ENCODE measurements at places on chromosomes 5 and 9.

- DNase-seq: no peak
Observed at GRCh38 chr9:135494791-135495559, 5.5 kb upstream of the MRPS2 start.

- peak; percentile 96 for DNase-seq
Observed at GRCh38 chr5:144028058-144028457, 142.4 kb downstream of the YIPF5 start.

DNA sequence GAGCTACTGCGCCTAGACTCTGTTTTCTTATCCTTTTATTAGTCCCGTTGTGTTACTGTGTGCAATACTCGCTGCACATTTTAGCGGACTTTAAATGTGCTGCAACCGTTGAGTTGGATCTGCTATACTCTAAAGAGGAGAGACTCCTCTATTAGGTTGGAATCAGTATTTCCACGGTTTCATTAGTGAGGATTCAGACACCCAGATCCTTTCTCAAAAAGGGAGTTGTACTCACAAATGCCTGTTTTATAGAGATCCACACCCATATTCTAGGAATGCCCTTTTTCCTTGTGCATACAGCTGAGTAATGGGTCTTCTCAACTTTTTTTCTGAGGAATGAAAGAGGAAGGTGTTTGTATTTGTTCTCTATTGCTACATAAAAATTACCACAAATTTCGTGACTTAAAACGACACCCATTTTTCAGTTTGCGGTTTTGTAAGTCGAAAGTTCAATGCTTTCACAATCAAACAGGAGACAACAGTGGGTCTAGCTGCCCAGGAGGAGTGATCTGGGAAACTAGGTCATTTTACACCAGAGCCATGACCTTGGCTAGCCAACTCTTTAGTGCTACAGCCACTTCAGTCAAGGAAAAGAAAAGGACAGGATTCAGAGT, 52.8 kb upstream of the SLC44A1 start:
- DNase-seq: no peak

DNA sequence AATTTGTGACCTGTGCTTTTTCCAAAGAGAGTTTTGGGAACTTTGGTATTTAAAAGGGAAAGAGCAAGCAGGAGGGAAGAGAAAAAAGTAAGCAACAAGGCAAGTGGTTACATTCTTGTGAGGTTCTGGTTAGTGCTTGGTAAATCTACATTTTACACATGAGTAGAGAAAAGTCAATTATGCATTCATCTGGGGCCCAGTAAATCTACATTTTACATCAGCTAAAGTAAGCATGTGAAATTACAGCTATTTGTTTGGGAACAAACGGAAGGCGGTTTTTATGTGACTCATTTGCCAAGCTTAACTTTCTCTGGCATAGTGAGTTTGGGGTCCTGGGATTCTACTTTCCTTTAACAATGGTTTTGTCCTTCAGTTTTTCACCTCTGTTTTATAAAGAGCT, 102.2 kb downstream of the SNX18 start:
- no peak for DNase-seq

DNA sequence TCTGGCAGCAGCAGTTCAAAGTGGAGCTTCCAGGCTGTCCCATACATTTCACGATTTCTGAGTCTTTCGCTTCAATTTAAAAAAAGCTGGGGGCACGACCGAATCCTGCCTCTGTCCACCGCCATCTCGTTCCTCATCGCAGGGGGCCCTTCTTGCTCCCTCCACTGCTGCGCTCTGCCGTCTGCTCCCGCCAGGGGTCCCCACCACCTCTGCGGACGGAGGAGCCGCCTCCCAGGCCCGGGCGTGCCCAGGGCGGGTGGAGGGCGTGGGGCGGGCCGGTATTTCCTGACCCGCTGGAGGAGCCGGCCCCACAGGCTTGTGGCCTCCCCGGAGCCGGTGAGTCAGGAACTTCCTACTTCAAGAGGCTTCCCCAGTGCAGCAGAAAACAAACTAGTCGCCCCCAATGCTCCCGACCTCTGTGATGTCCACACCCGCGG, 50.4 kb downstream of the USP20 start:
- DNase-seq: peak; percentile 90

DNA sequence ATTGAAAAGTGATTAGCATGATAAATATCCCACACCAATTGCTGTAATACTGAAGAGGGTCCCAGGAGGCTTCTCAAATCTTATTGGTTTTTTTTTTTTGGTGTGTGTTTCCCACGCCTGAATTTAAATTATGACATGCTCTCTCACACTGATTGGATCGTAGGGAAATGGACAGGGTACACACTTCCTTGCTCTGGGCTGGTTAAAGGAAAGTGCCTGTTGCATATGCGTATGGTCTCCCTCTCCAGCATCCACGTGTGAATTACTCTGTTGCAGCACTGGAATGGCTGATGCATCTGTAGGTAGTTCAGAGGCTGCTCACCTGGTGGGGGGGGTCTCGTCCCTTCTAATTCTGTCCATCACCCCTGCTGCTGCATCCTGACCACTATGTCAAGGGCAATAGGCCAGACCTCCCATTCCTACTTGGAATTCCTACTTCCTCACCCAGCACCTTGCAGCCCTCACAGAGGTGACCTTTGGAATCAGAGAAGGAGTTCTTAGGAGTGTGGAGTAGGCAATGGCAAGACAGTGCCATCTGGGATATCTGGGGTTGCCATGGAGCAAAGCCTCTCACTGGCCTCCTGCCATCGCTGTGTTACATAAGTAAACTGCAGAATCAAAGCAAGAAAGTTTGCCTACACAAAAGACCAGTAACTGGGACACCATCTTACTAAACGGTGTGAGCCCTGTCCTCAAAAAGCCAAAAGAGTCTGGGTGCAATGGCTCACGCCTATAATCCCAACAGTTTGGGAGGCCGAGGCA, 71.4 kb upstream of the FBXW11 start:
- DNase-seq: no peak

GRCh38 chr5:66002415-66002814, 76.0 kb downstream of the ERBIN start:
- no peak for DNase-seq

- no peak for DNase-seq
Observed at GRCh38 chr9:110136802-110137201, 71.2 kb downstream of the C9orf152 start.

GRCh38 chr5:117594166-117594565, 1019.5 kb upstream of the SEMA6A start:
- peak; percentile 54 for DNase-seq

GRCh38 chr9:128102196-128102595, 25.3 kb downstream of the PTGES2 start:
- no peak for DNase-seq

DNA sequence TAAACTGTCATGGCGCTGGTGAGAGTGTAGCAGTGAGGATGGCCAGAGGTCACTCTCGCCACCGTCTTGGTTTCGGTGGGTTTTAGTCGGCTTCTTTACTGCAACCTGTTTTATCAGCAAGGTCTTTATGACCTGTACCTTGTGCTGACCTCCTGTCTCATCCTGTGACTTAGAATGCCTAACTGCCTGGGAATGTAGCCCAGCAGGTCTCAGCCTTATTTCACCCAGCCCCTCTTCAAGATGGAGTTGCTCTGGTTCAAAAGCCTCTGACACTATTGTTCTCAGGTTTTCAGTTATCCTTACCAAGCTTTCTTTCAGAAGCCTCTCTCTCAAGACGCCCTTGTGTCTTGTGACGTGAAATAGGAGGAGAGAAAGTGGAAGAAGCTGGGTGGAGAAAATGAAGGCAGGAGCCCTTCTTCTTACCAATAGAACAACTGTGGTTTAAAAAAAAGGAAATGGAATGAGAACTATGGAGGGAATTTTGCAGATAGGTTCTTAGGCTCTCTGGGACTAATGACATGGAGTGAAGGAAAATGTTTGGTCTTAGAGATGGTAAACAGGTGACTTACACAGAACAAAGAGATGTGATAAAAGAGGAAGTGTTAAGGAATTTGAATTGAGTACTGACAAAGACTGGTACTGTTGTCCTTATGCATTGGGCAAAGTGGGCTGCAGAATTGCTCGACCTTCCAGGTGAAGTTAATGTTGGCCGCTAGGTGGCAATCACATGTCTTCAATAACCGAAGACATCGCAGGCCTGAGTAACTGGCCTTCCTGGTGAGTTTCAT, 133.3 kb upstream of the RAI14 start:
- DNase-seq: peak; percentile 87

- no peak for DNase-seq
Observed at GRCh38 chr9:23258569-23258968, 567.5 kb downstream of the ELAVL2 start.

- DNase-seq: no peak
Observed at GRCh38 chr9:135525241-135526088, 4.2 kb downstream of the LCN1 start.

GRCh38 chr5:33363537-33363936, 77.2 kb upstream of the TARS1 start:
- peak; percentile 36 for DNase-seq

DNA sequence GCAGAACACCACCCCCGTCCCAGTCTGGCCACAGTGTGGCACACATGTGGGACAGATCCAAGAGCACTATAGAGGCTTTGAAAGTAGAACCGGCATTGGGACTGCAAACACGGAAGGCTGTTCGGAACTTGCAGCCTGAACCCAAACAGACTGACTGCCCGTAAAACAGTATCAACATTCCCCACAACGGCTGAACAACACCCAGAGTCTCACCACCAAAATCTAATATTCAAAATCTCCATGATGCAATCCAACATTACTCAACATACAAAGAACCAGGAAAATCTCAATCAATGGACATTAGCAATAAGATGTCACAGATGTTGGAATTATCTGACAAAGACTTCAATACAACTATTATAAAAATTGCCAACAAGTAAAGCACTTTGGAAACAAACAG, 82.3 kb downstream of the ROR2 start:
- DNase-seq: no peak

DNA sequence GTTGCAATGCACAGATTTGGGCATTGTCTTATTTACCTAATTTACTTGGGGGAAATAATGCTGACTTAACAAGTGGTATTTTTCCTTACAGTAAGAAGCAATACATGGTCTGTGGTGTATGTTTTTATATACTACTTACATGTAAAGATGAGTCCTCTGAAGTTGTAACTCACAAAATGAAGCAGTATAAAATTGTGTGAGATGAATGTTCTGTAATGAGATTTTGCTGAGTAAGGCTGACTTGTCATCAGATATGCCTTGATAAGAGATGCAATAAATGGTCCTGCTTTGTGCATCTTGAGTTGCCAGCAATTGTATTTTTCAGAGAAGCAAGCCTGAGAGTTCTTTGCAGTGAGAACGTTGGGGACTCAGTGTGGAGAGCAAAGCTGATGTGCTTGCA, 92.2 kb upstream of the GNAQ start:
- DNase-seq: no peak

- DNase-seq: no peak
Observed at GRCh38 chr9:129317179-129318011, 139.3 kb upstream of the IER5L start.

DNA sequence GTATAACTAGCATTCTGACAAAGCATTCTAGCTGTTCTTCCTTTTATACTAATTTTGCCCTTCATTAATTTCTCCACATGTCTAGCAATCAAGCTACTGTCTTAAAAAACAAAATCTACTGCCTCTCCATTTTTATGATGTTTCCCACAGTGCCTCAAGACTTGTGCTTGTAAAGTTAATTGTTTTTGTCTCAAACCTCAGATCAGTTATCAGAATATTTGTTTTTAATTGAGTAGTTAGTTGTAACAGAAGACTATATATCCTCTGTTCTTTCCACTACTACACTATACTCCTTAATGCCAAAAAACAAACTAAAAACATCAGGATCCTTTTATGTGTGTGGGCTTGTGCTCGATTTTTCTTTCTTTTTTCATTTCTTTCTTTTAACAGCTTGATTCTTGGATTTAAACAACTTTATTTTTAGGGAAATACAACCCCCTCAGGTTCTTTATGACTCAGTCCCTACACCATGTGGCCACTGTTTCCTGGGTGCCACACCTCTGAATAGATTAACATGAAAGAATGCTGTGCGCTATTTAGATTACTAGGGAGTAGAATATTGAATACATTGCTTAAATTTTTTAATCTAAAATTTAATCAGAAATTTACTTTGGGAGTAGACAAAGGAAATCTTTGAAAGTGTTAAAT, 1.2 kb downstream of the ASPN start:
- peak; percentile 28 for DNase-seq

GRCh38 chr9:122948313-122948712, 7.5 kb downstream of the RABGAP1 start:
- DNase-seq: no peak

DNA sequence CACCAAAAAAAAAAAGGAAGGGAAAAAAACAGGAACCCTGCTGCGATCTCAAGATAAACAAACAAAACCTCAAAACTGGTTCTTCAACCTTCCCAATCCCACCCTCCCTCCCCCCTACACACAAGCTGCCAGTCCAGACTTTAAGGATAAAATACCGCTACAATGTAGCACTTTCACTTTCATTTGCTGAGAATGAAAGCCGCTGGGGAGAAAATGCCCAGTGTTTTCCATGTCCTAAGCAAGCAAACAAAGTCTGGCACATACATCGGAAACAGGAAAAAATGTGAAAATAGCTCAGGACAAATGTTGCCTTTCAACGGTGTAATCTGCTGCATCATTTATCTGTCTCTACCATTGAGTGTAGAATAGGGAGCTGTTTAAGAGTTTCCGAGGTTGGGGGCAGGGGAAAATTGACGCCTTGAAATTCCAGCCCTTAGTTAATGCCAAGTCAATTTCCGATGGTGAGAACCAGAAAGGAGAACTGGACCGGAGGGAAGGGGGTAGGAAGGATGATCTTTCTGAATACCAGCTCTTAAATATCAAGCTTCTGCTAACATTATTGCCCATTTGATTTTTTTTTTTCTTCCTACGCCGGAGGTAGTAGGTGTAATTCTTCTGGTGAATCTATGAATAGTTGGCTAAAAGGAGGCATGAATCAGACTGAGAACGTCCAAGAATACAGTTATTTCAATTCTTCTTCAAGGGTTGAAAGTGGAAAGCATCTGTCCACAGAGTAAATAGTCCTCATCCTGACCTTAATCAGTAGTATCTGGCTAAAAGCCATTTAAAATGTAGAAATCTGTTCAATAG, 1.2 kb upstream of the ADAMTS6 start:
- peak; percentile 67 for DNase-seq

DNA sequence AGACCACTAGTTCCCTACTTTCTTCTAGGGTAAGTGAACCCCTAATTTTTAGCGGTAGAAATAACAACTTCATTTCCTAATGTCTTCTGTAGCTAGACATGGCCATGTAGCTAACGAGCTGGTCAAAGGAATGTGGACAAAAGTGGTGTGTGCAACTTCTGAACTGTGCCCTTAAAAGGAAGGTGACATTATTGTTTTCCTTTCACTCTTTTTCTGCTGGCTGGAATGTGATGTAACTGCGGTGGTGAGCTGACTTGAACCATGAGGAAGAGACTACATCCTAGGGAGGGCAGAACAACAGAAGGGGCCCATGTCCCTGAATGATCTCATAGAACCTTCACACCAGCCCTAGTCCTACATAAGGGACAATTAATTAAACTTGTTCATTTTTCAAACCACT, 1.3 kb upstream of the SNX2 start:
- DNase-seq: no peak

DNA sequence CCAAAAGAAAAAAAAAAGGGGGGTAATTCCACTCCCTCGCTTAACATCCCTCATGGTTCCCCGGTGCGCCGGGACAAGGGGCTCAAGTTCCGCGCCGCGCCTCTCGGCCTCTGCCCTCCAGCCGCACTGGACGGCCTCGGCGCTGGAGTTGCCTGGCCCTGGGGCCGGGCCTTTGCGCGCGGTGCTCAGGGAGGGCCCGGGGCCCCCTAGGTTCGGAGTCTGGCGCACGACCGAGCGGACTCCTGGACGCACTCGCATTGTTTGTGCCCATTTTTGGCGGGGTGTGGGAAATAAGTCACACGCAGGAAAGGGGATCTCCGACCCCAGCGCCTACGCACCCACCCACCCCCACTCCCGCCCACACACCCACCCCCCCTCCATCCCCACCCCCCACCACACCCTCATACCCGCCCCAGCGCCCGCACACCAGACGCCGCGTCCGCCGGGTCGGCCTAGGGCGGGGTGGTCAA, 381 bp downstream of the MED22 start:
- peak; percentile 25 for DNase-seq

Data from fibroblast of skin of abdomen (primary cell).